ENCODE measurements at places on chromosomes 13 and 19.
A peak's percentile ranks its signal among the peaks of the same experiment; 100 is the strongest.

GRCh38 chr13:31681133-31681532 lies 58.2 kb upstream of the RXFP2 start:
- DNase-seq, result no peak

- no peak for DNase-seq
These were observed 7.0 kb upstream of the CEACAM7 start for GRCh38 chr19:41694831-41695635.

- DNase-seq, result peak; percentile 57
These were observed 1.7 kb upstream of the S1PR4 start for GRCh38 chr19:3176715-3177501.

DNA sequence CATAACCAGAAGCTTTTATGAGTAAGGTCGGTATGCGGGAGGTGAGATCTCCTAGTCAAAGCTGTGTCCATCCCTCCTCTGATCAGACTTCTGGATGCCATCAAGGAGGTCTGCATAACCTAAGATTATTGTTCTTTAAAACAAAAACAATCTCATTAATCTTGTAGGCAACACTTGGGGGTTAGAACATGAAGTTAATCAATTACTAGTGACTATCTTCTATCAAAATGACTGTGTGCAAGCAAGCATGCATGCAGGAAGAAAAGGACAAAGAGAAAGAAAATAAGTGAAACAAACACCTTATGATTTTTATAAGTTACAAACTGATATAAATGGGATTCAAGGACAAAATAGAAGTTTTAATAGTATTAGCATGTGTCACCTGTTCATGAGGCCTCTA lies 2435.9 kb upstream of the PCDH20 start:
- no peak for DNase-seq

GRCh38 chr19:17097593-17098126 lies 22.1 kb downstream of the MYO9B start:
- DNase-seq, result no peak

DNA sequence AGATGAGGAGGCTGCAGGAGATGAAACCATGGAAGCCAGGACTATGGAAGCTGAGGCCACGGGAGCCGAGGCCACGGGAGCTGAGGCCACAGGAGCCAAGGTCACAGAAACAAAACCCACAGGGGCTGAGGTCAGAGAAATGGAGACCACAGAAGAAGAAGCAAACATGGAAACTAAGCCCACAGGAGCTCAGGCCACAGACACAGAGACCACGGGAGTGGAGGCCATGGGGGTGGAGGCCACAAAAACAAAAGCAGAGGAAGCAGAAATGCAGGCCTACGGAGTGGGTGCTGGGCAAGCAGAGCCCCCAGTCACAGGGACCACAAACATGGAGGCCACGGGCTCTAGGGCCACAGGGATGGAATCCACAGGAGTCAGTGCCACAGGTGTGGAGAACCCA lies 12.5 kb upstream of the EBI3 start:
- DNase-seq, result no peak

DNA sequence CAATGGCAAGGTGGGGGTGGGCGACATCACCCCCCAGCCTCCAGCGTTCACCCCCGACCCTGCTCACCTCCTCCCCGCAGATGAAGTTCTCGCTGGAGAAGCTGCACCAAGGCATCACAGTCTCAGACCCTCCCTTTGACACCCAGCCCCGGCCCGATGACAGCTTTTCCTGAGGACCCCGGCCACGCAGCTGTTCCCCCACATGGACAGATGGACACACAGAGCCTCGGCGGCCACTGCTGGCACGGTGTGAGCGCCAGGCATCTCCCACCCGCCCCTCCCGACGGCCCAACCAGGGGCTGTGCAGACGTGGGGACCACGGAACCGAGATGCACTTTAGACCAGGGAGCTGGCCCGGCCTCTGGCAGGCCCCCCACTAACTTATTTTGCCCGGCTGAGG lies 4.3 kb upstream of the SCN1B start:
- no peak for DNase-seq

GRCh38 chr13:74243637-74244526 lies 109.7 kb upstream of the KLF12 start:
- no peak for DNase-seq

DNA sequence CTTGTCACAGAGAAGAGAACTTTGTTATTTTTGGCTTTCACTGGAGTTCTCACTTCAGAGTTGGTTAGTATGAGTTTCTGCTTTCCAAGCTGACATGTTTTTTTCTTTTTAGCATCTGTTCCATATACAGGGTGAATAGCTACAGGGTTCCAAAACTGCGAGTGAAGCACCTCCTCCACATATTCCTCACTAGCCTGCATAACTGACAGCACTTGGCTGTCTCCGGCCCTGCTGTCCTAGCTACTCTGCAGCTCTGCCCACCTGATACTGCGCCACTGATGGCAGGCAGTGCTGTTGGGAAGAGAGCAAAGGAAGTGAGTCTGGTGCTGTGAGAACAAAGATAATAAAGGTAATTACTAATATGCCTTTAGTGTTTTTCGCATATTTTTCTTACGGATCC lies 6.8 kb downstream of the ATP8A2 start:
- no peak for DNase-seq

DNA sequence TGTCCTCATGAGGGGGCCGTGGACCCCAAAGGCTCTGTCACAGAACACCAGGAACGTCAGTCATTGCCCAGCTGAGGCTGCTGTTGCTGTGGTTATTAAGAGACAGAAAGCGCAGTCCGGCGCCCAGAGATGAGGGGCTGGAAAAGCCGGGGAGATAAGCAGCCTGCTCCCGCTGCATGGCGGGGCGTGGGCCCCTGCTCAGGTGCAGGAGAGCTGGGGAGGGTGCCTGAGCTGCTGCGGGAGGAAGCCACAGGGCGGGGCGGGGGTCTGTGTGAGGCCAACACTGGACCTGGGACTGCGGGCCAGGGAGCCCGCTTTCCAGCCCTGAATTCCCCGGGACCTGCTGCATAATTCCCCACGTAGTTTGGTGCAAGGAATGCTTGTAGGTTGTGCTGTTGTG lies 11.3 kb downstream of the SOX1 start:
- DNase-seq, result no peak

- no peak for DNase-seq
These were observed 951.3 kb downstream of the SLITRK5 start for GRCh38 chr13:88622362-88622973.

- DNase-seq, result no peak
These were observed 510.5 kb downstream of the IRS2 start for GRCh38 chr13:109275852-109276251.

DNA sequence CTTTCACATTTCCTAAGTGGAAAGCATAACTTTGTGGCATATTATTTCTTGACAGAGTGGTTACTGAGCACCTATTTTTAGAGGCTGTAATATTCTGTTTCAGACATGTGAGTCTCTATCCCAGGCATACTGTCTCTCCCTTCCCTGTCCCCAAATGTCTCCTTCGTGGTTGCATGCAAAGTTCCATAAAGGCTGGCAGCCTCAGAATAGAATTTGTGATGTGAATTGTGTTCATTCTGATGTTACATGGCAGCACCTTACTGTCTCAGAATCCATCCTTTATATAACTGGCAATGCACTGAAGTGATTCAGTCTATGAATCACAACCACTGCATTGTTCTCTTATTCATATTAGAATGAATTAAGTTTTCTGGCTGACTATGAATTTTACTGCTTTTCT lies 89.0 kb upstream of the SLC7A1 start:
- no peak for DNase-seq

GRCh38 chr19:51368366-51369282 lies at the start of gene CLDND2:
CLDND2 (minus strand) TSS chr19:51369003; CDS start chr19:51368577, 426 bp downstream.
- DNase-seq, result no peak

- no peak for DNase-seq
These were observed 51.1 kb downstream of the DNM2 start for GRCh38 chr19:10768936-10769335.

DNA sequence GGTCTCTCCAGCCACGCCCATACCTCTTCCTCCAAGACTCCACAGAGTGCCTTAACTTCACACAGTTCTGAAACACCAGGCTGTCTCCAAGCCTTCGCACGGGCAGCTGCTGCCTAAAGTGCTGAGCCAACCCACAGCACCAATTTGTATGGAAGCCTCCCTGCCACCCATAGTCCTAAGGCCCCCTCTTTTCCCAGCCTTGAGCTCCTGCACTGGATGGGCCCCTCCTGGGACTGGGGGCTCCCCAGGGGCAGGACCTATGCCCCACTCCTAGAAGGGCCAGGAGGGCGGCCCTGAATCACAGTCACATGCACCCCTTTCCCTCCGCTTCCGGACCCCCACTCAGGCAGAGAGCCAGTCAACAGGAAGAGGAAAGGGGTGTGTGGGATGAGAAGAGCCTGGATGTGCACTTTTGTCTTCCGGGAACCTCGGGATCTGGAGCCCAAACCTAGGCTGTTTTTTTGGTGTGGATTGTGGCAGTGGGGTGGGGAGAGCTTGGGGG lies 5.1 kb upstream of the FCER2 start:
- no peak for DNase-seq

- DNase-seq, result no peak
These were observed 78.4 kb upstream of the XPO4 start for GRCh38 chr13:20980899-20981298.

DNA sequence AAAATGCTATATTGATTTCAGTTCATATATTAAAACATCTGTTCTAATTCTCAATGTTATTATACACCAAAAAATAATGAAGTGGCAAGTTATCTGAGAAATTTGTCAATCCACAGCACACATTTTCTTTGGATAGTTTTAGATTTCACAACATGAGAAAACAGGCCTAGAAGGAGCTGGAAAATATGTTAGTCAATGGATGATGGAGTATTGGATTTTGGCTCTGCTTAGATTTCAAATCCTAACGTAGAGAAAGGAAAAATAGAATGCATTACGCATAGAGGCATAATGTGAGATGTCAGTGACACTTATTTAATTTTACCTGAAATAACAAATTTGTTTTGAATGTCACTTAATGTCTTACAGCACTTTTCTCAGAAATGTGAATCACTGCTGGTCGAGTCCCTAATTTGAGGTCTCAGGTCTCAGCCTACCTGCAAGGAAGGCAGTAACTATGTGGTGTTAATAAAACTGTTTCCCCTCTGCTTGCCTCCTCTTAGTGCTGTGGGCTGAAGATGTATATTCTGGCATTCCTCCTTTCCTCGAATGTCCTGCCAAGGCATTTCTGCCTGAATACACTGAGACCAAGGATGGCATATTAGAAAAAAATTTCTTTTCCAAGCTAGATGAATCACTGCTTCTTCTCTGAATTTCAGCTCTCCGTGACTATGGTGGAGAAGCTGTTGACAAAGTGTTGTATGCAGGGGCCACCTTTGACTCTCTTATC lies 232.4 kb downstream of the POSTN start:
- DNase-seq, result no peak

GRCh38 chr13:71979616-71980015 lies 112.6 kb upstream of the DACH1 start:
- no peak for DNase-seq

- no peak for DNase-seq
These were observed 60.1 kb upstream of the AKAP11 start for GRCh38 chr13:42211704-42212464.

DNA sequence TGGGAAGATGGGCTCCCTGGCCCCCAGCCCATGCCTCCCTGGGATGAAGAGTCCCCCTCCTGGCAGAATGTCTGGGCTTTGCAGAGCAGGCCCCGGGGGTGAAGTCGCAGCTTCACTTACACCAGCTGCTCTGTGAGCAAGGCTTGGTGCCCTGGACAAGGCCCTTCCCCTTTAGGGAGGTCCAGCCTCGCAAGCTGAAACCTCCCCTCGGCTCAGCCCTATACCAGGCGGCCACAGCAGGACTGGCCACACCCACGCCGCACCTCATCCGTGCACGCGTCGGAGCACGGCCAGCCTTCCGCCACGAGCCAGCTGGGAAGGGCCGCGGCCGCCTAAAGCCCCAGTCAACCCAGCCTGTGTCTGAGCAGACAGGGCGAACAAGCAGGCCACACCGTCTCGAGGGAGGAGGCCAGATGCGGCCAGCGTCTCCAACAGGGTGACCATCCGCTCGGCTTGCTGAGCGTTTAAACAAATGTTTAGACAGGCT lies 83.2 kb upstream of the MCF2L start:
- no peak for DNase-seq

DNA sequence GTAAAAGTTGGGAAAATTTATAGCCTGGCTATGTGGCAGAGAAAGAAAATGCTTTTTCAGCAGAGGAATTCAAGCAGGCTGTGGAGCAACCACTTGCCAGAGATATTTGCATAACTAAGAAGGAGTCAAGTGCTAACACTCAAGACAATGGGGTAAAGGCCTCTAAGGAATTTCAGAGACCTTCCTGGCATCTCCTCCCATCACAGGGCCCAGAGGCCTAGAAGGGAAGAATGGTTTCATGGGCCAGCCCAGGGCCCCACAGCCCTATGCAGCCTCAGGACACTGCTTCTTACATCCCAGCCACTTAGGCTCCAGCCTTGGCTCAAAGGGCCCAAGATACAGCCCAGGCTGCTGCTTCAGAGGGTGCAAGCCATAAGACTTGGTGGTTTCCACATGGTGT lies 14.3 kb downstream of the SLC15A1 start:
- DNase-seq, result no peak

- no peak for DNase-seq
These were observed 461 bp upstream of the WASF3 start for GRCh38 chr13:26557051-26557392.

- DNase-seq, result no peak
These were observed 22.6 kb downstream of the ELF1 start for GRCh38 chr13:40996426-40997092.

DNA sequence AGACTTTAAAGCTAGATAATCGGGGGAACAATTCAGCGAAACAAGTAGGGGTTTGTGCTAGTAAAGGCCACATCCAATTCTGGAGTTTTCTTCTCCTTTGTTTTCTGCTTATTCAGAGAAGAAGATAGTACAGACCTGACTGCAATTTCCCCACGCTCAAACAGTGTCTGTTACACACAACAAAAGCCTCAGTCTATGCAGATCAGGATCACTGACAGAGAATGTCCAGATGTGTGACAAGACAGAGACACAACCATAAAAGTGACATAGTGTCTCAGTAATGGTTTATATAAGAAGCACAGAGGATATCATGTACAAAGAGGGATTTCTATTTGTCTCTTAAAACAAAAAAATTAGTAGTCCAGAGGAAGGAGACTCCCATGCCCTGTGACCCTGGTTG lies 70.7 kb upstream of the GTF3A start:
- DNase-seq, result no peak

GRCh38 chr19:51903192-51903591 lies 1.6 kb downstream of the ZNF649 start:
- no peak for DNase-seq

DNA sequence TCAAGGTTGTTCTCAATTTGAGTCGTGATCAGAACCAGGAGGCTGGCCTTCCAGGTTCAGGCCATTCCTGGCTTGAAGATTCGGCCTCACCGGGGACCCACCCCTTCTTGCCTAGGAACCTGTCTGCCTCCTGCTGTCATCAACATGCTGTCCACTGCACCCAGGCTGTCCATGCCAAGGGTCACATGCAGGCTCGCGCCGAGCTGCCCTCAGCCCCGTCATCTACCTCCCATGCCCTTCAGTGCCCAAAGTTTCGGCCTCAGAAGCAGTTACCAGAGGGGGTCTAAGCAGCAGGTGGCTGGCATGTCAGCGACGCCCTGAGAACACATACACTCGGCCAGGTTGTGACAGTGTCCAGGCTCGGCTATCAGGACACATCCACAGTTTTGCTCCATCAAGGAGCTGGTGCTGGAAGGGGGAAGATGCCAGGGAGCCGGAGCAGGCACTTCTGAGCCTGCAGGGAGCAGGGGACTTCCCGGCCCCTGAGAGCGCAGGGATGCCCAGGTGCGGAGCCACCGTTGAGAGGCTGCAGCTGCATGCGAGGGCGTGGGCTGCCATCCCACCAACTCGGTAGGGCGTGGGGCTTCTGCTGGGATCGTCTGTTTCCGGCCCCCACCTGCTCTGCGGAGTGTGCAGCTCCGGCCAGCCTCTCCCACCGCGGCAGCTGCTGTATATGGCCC lies 590.9 kb upstream of the SLITRK5 start:
- no peak for DNase-seq

Measured in activated CD4-positive, alpha-beta T cell treated with anti-CD3 and anti-CD28 coated beads for 24 hours (primary cell).